ENCODE measurements at places on chromosomes 2 and 18.

DNA sequence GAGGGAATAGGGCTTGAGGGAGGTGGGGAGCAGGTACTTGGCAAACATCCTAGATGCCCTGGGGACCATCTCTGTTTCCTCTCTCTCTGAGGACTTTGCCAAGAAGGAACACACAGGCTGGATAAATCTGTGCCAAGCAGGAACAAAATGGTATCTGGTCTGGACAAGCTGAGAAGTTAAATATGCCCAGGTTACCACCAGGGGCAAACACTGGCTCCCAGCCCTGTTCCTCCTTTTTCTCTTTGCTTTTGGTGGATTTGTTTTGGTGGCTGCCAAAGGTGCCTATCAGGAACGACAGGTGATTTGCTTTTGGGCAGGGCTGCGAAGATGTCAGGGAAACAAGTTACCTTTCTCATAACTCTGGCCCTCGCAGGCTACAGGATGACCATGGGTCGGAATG lies 227.5 kb upstream of the SMAD2 start:
- no peak for DNase-seq

GRCh38 chr2:71154798-71155197 lies 24.4 kb downstream of the MPHOSPH10 start:
- DNase-seq = peak; percentile 56

DNA sequence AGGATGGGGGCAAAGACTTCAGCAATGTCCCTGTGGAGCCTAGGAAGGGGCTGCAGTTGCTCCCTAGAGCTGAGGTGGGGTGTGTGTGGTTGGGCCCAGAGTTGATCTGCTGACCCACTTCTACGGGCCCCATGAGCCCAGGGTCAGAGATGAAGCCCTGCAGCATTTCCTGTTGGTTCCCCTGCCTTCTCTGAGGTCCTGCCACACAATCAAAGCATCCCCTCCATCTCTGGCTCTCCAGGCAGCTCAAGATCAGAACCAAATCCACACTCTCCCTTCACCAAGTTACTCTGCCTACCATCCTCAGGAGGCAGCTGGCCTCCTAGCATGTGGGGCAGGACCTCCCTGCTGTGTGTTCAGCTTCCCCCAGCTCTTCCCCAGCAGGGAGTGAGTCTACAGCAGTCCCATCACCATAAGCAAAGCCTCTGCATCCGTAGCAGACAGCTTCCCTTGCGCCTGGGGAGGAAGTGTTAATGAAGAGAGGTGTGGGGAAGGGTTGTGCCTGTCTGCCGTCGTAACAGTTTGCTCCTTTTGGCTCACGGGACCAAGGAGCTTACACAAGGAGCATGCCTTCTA lies 26.9 kb downstream of the TMEM247 start:
- no peak for DNase-seq

DNA sequence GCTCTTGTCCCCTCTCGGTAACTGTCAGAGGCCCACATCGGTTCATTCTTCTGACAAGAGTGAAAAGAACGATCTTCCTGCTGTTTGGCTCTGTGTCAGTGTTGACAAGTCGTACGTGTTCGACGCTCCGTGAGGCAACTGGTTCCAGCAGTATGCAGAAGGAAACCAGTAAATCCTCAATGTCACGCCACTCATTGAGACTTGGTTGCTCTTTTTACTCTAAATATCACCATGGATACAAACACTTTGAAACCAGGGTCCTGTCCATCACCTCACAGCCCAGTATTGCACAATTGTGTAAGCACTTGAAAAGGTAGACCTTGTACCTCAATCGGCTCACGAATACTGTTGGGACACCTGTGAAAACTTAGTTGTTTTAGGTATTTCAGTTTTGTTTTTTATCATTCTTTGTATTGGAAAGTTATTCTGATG lies 136.4 kb downstream of the ZNF407 start:
- no peak for DNase-seq

GRCh38 chr18:36460854-36461253 lies 163.3 kb downstream of the FHOD3 start:
- DNase-seq = no peak

- DNase-seq = no peak
These were observed 517.5 kb upstream of the SPHKAP start for GRCh38 chr2:228698963-228699362.

DNA sequence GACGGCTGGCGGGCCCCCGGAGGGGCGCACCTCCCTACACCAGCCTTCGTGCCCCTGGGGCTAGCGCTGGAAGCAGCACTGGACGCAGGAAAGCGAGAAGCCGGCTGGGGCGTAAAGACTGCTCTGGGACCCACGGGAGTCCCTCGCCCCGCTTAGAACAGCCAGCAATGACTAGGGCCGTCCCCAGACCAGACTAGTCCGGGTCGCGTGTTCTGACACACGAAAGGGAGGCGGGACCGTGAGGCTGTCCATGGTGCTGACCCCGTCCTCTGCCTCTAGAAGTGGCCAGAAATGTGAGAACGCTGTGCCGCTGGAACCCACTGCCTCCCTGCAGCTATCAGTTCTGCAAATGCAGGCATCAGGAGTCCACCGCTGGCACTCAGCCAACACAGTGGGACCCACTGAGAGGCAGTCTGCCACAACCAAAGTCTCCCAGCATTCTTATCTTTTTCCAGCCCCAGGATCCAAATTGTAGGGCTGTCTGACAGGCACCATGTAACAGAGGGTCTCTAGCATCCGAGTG lies at the start of gene UCN:
Gene UCN, minus strand, starts transcription at position 87 of the 523 bp plus-strand sequence. CDS start 550 bp downstream, outside the sequence.
- DNase-seq = no peak

- no peak for DNase-seq
These were observed 104.9 kb downstream of the CERS6 start for GRCh38 chr2:168560817-168561499.

All from GM12891 (cell line).